ENCODE measurements at places on chromosomes 2 and 18.

DNA sequence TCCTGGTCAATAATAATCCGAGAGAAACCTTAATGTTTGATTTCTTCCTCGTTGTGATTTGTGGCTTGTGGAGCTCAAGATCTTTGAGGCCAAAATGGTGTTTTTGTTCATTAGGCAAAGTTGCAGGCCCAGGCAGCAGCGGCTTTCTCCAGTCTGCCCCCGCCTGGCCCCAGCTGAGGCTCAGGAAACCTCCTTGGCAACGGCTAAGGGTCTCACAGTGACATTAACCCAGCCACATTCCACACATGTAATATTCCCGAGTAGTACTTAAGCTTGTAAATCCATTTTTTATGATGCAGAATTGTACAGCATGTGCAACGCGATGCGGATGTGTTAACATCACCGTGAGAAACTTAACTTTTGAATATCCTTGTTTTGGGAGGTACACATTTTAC, 200.1 kb downstream of the BCL11A start:
- DNase-seq, result no peak

GRCh38 chr2:19669126-19669525, 232.7 kb downstream of the TTC32 start:
- no peak for DNase-seq

DNA sequence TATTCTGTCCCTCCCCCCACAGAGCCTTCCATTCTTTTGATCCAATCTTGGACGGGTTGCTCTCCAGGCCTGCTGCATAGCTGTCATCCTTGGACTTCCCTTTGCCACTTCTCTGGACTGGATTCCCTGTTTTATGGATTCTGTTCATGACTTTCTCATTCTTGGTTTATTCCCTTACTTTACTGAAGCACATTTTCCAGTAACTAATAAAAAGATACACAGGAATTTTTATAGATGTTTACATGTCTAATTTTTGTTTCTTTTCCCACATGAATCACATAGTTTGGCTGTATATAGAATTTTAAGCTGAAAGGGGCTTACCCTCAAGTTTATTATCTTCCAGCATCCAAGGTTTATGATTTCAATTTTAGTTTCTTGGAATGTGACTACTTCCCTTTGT, 37.9 kb downstream of the GDF7 start:
- no peak for DNase-seq

GRCh38 chr2:137467246-137467862, 496.9 kb upstream of the HNMT start:
- peak; percentile 5 for DNase-seq

DNA sequence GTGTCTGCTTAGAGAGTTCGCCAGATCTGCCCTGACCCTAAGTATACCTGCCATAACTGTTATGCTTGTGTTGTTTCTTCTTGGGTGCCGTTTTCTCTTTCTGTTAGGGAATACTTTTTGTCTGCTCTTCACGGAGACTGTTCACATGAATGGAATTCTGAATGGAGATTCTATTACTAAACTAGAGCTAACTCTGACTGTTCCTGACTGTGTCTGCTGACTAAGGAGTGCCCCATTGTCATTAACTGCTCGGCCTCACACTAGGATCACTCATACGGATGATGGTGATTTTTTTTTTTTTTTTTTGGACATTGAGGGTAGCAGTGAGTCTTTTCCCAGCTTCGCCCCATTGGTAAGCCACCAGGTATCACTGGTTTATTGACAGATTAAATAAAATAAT, 104.8 kb upstream of the SLC8A1 start:
- no peak for DNase-seq

DNA sequence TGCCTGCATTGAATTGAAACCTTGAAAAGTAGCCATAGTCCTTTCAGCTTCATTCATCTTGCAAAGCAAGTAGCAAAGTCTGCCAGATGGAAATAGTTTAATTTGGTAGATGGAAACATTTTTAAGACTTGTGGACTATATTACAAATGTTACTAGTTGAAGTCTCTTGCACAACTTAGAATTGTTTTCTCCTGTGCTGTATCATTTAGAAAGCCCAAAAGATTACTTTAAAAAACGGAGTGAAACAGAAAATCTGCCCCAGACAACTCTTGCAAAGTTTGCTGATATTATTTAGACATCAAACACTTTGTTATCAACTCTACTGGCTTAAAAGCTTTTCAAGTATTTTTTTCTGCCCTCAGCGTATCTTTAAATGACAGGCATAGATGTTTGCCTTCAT, 335.0 kb downstream of the RPRM start:
- no peak for DNase-seq

DNA sequence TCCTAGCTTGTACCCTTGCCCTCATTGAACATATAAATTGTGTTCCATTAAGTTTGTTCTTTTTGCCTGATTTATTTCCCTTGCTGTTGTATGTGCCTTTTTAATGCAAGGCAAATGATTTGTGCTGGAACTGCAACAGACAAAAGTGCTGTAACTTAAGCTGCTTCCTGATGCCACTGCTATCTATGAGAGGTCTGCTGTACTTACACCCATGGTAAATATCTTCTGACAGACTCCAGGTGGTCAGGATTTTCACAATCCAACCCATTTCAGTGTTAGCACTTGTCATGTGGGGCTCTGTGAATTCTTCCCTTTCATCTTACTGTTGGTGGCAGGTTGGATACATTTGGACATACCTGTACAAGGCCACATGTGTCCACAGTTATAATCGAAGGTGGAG, 63.5 kb downstream of the ARHGAP15 start:
- no peak for DNase-seq

- no peak for DNase-seq
These were observed 3.8 kb upstream of the OSR1 start for GRCh38 chr2:19362094-19362754.

GRCh38 chr2:25168256-25169072, at the start of gene POMC:
TSS of gene POMC (minus strand) at chr2:25168580. CDS start at chr2:25164772, 3,808 bp downstream.
- DNase-seq, result peak; percentile 25

- no peak for DNase-seq
These were observed 431.8 kb downstream of the SOCS6 start for GRCh38 chr18:70720607-70721006.

DNA sequence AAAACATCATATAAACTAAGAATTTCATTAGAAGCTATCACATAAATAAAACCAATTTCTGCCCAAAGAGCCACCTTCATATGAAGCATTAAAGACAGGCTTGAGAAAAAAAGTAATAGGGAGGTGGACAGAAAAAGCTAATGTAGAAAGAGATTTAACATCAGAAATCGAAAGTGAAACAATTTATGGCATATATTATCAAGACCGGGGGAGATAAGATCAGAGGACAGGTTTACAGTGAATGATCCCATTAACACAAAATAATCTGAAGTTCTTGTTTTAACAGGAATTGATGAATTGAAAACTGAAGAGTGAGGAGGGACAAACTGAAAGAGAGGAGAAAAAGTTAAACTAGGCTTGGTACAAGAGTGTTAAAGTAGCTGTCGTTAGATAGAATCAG, 786.3 kb upstream of the FSHR start:
- no peak for DNase-seq

DNA sequence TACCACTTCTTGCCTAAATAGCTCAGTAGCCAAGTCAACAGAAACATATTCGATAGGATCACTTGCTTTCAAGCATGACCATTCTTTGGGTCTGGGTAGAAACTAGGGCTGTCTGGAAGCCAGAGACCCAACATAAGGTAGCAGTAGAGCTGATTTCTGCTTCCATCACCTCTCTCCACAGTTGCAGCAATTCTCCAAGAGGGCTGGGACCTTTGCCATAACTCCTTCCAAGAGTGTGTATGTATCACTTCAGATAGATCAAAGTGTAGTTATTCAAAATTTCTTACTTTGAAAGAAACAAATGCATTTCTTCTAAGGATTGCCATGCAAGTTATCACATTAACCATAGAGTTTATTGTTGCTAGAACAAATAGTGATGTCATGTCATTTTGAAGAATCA, 172.0 kb upstream of the GALNT5 start:
- no peak for DNase-seq

- DNase-seq, result no peak
These were observed 1080.8 kb upstream of the DDX18 start for GRCh38 chr2:116733699-116734098.

DNA sequence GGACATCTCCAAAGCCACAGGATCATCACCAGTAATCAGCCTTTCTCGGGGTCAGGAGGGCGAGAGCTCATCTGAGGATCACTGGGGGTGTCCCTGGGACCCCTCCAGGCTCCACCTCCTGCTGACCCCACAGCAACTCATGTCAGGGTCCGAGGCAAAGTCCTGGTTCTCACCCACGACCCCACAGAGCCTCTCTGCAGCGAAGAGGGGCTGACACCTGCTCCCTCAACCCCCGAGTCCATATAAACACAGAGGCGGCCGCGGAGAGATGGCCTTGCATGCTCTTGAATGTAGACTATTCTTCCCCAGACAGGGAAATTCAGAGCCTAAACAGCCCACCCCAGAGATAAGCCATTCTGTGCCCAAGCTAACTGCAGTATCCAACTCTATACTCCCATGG, 29.9 kb downstream of the HS6ST1 start:
- DNase-seq, result no peak

- DNase-seq, result no peak
These were observed 157.9 kb downstream of the LNPK start for GRCh38 chr2:175844169-175844568.

DNA sequence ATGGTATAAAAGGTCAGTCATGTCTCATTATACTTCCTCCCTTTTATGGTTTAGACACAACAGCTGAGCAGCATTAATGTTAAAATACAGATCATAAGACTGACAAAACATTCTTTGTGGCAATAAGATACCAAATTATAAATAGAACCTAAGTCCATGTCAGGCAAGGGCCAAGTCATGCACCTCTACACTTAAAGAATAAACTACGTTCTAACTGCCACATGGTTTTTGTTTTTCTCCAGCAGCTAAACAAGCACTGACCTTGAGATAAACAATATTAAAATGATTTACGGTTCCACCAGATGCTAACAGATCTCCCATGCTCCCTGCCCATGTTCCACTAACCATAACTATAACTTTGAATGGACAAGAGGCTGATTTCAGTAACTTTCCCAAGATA, 368.6 kb upstream of the TFPI start:
- DNase-seq, result no peak

GRCh38 chr18:75066936-75067335, 142.0 kb downstream of the PTGR3 start:
- DNase-seq, result no peak

GRCh38 chr18:58449464-58449863, 179.4 kb downstream of the ALPK2 start:
- no peak for DNase-seq

GRCh38 chr2:70918016-70918415, 17.7 kb upstream of the ATP6V1B1 start:
- no peak for DNase-seq

- DNase-seq, result no peak
These were observed 25.7 kb downstream of the SRBD1 start for GRCh38 chr2:45585267-45585861.

DNA sequence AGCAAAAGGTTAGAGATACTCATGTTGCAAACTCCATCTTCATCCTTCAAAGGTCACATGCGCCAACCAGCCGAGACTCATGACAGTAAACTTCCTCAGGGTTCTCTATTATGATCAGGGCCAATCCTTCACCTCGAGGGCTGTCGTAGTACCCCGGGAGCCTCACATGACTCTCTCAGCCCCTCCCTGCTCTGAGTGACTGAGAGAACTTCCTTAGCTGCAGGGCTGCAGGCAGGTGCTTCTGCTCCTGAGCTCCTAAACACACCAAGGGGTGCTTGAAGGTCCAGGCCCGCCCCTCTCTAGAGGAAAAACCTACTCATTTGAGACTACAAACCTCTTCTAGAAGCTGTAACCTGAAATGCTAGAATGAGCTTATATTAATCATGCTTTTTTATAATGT, 48.2 kb downstream of the LONRF2 start:
- no peak for DNase-seq
